ENCODE measurements at places on chromosomes 4 and X.

GRCh38 chr4:20015636-20016224, 236.0 kb upstream of the SLIT2 start:
- no peak for DNase-seq

GRCh38 chrX:94400488-94400887, 726.5 kb downstream of the FAM133A start:
- no peak for DNase-seq

- DNase-seq: no peak
These were observed 3.5 kb downstream of the ENAM start for GRCh38 chr4:70632028-70632427.

DNA sequence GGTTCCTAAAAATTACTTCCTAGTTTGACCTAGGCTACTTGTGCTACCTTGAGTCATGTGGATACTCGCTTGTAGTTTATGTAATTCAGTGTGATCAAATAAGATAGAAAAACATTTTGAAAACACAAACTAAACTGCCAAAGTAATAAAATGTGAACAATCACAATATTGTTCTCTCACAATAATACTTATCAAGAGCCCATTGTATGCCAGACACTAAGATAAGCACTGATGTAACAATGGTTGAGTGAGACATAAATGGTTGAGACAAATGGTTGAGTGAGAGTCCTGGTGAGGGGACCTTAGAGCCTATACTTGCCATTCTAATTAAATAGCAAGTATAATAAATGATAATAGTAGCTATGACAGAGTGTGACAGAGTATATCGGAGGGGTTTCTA, 41.7 kb downstream of the RFC1 start:
- no peak for DNase-seq

- DNase-seq: no peak
These were observed 114.2 kb downstream of the SMIM20 start for GRCh38 chr4:26028133-26028792.

DNA sequence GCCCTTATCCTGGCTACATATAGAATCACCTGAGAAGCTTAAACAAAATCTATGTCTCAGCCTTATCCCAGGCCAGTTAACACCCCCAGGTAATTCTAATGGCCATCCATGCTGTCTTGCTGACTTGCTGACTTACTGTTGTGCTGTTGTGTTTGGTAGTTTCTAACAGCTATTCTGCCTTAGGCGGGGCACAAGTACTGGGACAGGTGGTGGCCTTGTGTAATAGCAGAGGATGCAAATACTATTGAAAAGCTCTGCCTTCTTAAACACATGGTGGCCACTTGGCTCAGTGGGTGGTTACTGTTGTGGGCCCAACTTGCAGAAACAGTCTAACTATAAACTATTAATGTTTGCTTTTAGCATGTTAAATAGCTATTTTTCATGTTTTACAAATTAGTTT, 56.2 kb downstream of the CDS1 start:
- DNase-seq: no peak

GRCh38 chr4:188854436-188854835, 715.2 kb downstream of the TRIML1 start:
- DNase-seq: no peak

- no peak for DNase-seq
These were observed 17.0 kb downstream of the SLC9B1 start for GRCh38 chr4:103002551-103002950.

DNA sequence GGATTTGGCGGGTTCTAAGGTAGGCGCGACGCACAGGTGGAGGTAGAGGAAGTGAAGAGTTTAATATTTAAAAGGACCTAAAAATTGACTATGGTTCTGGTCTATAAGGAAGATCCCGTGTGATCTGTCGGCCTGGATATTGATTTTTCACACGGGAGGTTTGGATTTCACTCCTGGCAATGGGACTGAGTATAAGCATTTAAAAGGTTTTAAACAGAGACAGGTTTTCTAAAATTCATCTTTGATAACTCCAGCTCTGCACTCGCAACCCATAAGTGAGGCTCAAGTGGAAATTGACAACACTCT, 394 bp upstream of the UXT start:
- DNase-seq: no peak

- DNase-seq: no peak
These were observed 14.5 kb downstream of the SLC2A9 start for GRCh38 chr4:10006601-10007435.

DNA sequence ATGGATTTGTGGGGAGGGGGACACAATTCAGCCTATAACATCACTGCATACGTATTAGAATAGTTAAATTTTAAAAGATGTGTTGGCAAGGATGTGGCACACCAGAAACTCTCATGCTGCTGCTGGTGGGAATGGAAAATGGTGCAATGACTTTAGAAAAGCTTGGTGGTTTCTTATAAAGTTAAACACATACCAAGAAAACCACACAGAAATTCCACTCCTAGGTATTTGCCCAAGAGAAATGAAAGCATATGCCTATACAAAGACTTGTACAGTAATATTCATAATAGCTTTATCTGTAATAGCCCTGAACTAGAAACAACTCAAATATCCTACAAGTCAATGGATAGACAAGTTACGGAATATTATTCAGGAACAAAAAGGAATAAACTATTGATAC, 71.3 kb upstream of the PDHA1 start:
- no peak for DNase-seq

- no peak for DNase-seq
These were observed 424.2 kb downstream of the PDGFC start for GRCh38 chr4:156547439-156547838.

DNA sequence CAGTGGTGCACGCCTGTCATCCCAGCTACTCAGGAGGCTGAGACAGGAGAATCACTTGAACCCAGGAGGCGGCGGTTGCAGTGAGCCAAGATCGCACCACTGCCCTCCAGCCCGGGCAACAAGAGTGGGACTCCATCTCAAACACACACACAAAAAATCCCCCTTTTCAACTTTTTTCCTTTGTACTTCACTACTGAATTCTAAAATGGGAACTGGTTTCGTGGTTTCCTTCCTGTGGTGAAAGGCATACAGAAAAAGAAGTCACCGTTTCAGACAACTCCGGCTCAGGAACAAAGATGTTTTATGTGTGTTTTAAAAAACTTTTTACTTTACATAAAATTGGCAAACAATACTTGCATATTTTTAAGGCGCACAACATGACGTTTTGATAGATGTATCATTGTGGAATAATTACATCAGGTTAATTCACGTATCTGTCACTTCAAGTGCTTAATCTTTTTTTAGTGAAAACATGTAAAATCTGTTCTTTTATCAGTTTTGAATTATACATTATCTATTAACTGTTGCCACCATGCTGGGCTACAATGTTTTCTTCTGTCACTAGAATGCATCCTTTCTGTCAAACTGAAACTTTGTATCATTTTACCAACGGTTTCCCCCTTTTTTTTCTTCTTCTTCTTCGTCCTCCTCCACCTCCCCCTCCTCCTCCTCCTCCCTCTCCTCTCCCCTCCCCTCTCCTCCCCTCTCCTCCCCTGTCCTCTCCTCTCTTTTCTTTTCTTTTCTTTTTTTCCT, 186.0 kb downstream of the CRLF2 start:
- DNase-seq: no peak

DNA sequence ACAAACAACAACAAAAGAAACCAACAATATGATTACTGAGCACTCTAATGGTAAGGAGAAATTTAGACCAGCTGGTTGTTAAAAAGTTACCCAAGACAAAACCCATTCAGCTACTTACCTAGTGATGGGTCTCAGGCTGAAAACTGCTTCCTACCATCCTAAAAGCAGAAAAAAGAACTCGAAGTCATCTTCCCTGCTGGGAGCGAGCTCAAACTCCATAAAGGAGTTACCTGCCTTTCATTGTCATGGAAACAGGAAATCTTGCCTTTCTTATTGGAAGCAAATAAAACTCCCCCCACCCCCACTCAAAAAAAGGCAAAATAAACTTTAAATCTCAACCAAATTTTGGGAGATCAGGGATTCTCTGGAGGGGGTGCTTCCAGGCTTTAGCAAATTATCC, 1478.3 kb downstream of the C4orf33 start:
- no peak for DNase-seq

DNA sequence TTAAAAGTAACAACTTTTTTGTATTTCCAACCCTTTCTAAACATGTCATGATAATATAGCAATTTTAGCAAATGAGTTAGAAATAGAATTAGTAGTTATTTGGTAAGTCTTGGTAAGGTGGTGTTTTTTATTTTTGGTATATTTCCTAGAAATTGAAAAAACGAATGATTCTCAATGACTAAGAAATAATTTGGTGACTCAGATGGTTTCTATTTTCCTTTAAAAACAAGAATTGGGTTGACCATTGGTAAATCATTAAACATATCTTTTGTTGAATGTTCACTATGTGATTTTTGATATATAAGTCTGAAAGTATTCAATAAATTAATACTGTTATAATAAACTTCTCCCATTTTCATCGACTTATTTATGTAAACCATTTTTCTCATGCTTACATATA, 206.2 kb upstream of the BANK1 start:
- DNase-seq: no peak

DNA sequence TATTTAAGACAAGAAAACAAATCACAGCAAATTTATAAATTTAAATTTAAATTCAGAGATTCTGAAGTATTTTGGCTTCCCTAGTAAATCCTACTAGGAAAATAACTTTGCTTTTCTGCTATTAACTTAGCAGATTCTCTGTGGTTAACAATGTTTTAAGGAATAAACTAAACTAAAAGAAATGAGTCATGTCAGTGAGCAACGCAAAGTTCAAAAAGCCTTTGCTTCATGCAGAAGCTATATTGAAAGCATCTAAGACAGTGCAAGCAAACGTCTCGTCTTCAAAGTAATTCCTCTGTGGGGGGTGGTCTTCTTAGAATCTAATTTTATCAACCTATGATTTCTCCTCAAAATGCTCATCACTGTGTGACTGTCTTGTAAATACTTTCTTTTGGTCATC, 30.1 kb downstream of the GABRB1 start:
- no peak for DNase-seq

DNA sequence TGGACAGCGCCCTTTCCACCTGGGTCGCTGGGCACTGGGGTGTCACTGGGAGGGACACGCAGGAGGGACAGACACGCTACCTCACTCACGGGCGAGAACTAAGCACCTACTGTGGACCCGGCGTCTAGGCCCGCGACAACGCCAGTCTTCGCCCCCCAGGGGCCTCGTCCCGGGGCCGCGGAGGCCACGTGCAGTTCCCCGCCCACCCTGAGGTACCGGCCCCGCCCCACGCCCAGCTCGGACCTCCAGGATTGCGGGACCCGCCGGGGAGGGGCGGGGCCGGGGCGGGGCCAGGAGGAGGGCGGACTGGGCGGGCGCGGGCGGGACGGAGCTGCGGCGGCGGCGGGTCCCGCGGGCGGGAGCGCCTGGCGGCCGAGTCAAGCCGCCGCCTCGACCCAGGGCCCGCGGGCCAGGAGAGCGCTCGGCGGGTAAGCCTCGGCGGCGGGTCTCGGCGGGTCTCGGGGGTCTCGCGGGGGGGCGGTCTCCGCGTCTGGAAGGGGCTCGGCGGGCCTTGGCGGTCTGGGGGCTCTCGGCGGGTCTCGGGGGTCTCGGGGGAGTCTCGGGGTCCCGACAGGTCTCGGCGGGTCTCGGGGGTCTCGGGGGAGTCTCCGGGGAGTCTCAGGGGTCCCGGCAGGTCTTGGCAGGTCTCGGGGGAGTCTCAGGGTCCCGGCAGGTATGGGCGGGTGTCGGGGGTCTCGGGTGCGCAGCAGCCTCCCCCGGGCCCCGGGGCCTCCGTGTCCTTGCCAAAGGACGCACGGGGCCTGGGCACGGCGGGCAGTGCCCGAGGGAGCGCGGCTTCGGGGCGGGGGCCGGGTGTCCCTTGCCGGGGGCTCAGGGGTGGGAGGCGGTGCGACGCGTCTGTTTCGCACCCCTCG, at the start of gene SH3BP2:
Gene SH3BP2 (plus strand): TSS at position 375 of the 875 bp plus-strand sequence. CDS start 27,533 bp downstream, outside the sequence.
- DNase-seq: peak; percentile 61

GRCh38 chrX:19743386-19743785, 144.0 kb downstream of the SH3KBP1 start:
- DNase-seq: no peak

- DNase-seq: peak; percentile 40
These were observed 33.4 kb upstream of the PHKA2 start for GRCh38 chrX:19017271-19017670.

- DNase-seq: no peak
These were observed 202.5 kb upstream of the KLF8 start for GRCh38 chrX:56029691-56030090.

- no peak for DNase-seq
These were observed 270.3 kb upstream of the CTSO start for GRCh38 chr4:156223985-156224384.

Measured in HAP-1 (cell line).